ENCODE measurements at places on chromosomes 2 and 18. TPM values are rescaled to one million over a fixed set of nuclear protein-coding genes. Genes with fewer than 3 reads are reported as not detected.

Gene FER1L5
- 0.06 TPM for polyA plus RNA-seq

Gene CD8A
- polyA plus RNA-seq = 47.8 TPM

Gene CDC42EP3
- polyA plus RNA-seq = 13.3 TPM

Gene PRSS56
- polyA plus RNA-seq = not detected

Gene KLHL41
- 0.67 TPM for polyA plus RNA-seq

Gene CPLX4
- polyA plus RNA-seq = not detected

Gene SOX11
- polyA plus RNA-seq = 0.26 TPM

Gene PSTPIP2
- 58.7 TPM for polyA plus RNA-seq

Gene ELOA2
- not detected for polyA plus RNA-seq

Data from spleen (tissue), 13 donors.